SK-N-MC (cell line): ENCODE measurements at places on chromosomes 13 and 19.
A peak's percentile ranks its signal among the peaks of the same experiment; 100 is the strongest.

DNA sequence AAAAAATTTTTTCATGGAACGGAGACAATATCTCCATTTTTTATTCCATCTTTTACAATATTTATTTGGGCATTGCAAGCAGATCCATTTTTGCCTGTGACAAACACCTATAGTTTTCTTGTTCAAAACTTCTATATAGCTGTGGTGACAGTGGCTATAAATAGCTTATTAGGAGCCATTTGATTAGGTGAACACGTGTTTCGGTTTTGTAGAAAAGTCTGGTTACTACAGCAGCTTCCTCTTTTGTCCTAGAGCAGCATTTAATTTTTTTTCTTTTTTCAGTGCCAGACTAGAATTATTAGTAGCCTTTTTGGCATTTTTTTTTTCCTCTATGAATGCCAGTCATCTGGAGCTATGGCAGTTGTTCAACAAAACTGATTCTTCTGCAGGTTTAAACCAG is 123.5 kb downstream of the RXFP2 start:
- no peak for DNase-seq

DNA sequence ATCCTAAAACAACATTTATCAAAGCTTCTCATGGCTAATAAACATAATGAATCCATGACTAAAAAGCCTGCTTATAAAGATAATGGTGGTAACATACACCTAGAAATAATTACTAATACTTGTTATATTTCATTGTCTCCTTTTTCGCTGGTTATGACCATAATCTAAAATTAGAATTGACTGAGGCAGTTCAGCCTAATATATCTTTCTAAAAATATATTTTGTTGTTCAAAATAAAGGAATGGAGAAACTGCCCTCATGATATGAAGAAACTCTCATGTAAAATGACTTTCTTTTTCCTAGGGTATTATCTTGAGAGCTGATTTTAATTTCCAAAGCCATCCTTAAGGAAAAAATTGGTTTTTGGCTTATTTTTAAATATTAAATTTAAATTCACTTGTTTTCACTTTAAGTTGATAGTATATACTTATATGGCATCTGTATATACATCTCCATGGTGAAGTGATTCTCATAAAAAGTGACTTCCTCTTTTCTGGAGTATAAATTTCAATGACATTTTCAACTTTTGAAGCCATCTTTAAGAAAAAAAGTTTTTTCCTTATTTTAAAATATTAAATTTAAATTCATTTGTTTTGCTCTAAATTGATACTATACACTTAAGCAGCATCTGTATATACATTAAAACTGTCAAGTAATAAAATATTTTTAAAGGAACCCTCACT is 204.6 kb downstream of the VWA8 start:
- no peak for DNase-seq

- no peak for DNase-seq
Measured at GRCh38 chr13:39982745-39983144, 327.3 kb downstream of the COG6 start.

DNA sequence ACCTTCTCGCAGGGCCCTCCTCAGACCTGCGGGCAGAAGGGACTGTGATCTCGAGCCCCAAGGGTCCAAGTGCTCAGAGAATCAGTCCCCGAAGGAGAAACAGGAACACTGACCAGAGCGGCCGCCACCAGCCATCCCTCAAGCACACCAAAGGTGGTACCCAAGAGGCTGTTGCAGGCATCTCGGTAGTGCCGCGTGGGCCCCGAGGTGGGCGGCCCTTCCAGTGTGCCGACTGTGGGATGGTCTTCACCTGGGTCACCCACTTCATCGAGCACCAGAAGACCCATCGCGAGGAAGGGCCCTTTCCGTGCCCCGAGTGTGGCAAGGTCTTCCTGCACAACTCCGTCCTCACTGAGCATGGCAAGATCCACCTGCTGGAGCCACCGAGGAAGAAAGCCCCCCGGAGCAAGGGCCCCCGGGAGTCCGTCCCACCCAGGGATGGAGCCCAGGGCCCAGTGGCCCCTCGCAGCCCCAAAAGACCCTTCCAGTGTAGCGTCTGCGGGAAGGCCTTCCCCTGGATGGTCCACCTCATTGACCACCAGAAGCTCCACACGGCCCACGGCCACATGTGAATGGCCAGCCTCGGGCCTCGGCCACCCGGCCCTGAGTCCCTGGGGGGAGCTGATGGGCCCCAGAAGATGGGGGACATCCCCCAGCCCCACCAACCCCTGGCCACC is 5.5 kb upstream of the ZNF135 start:
- no peak for DNase-seq

- DNase-seq: no peak
Measured at GRCh38 chr13:97191142-97191541, 31.0 kb upstream of the MBNL2 start.

- no peak for DNase-seq
Measured at GRCh38 chr19:3577723-3578344, 5.1 kb downstream of the HMG20B start.

DNA sequence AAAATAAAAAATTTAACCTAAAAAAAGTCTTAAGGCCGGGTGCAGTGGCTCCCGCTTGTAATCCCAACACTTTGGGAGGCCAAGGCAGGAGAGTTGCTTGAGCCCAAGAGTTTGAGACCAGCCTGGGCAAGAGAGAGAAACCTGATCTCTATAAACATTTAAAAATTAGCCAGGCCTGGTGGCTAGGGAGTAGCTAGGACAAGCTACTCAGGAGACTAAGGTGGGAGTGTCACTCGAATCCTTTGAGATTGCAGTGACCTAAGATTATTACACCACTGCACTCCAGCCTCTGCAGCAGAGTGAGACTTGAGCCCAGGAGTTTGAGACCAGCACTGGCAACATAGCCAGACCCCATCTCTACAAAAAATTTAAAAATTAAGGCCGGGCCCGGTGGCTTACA is 1.1 kb downstream of the CCDC97 start:
- DNase-seq: no peak

DNA sequence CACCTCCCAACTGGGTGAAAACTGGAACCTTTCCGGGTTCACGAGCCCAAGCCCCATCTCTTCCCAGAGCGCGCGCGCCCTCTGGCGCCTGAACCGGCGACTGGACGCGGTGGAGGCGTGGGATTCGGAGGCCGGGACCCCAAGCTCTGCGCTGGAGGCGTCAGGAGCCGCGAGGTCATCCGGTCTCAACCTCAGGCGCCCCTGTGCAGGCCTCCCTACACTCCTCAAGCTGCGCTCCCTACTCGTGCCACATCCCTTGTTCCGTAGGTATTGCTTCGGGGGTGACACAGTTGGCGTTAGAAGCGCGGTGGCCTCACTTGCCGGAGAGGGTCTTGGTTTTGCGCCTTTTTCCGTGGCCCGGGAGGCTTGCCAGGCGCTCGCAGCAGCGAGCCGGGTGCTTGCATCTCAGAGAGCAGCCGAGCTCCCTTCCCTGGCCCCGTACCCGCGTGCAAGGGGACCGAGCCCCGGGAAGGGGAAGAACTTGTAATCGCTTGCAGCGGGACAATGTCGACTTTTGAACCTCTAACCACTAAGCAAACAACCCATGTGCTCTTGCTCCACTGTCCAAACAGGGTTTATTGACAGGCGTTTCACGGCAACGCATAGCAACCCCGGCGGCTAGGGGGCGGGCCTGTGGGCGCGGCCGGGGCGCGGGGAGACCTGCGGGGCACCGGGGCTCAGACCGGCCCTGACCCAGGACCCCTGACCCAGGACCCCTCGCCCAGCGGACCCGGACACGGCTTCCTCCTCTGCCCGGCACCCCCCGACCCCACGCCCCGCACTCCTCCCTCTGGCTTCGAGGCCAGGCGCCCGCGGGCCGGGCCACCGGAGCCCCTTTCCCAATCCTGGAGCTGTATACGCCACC is 8.5 kb downstream of the CDX2 start:
- no peak for DNase-seq

DNA sequence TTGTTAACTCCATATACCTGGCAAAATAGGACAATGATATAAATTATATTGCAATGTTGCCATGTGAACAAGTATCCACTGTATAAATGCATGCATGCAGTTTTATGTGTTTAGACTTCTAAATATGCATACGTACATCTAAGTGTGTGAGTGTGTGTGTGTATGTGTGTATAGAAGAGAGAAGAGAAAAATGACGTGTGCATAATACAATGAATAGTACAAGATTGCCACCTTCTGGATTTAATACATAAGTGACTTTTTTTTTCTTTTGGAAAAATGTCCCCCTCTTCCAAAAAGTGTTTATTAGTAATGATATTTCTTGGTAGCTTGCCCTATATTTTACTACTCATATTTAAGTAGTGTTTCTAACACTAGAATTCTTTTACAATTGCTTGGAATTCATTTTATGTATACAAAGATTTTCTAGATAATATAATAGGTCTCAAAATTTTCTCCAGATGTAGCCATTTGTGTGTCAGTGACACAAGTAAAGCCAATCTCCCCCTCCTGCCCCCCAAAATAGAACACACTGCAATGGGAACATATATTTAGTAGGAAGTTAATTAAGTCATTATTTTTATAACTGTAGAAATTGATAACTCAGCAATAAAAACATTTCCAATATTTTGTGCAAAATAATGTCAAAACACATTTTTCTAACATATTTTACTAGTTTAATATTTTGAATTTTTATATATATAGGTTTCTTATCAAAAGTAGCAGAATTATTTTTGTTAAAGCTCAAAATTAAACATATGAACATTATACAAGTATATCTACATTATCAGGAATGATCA is 783.3 kb upstream of the ATXN8OS start:
- peak; percentile 50 for DNase-seq

GRCh38 chr19:5018224-5019015 is 49.5 kb downstream of the KDM4B start:
- DNase-seq: no peak

GRCh38 chr13:110246530-110246929 is 60.4 kb downstream of the COL4A1 start:
- DNase-seq: no peak

- DNase-seq: no peak
Measured at GRCh38 chr13:31927219-31927653, 104.3 kb upstream of the FRY start.

DNA sequence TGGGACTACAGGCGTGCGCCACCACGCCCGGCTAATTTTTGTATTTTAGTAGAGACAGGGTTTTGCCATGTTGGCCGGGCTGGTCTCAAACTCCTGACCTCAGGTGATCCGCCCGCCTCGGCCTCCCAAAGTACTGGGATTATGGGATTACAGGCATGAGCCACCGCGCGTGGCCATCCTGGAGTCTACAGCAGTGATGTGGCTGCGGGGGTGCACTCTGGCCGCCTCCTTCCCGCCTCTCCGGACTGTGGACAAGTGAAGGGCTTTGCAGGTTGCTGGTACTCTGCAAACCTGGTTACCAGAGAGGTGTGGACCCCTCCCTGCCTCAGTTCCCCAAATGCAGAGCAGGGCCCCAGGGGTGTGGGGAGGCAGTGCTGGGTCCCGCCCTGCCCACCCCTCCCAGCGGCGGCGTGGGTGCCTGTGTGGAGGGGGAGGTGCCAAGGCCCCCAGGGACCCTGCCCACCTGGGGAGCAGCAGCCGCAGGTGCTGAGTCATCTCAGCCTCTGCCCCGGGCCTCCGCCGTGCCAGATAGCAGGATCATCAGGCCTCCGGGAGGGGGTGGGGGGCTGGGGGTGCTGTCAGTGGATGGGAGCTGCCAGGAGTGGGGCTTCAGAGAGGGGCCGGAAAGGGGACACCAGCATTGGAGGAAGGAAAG is 23.1 kb downstream of the ARID3A start:
- no peak for DNase-seq

DNA sequence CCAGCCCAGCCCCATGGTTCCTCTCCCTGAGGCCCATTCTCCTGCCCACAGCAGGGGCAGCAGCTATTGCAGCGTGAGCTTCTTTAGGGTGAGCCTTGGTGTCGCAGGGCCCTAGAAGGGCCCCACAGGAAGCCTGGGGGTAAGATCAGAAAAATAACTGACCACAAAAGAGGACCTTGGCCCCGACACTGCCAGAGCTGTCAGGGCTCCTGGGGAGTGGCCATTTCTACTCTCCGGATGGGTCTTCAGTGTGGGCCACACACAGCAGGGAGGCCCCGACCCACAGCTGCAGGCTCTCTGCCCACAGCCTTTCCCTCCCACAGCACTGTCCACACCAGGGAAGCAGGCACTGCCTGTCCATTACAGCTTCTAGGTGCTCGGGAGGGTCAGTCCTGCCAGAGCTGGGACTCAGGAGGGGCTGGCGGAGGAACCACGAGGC is 3.5 kb upstream of the SIGLEC8 start:
- no peak for DNase-seq

- DNase-seq: no peak
Measured at GRCh38 chr13:42099962-42100675, 51.7 kb downstream of the DGKH start.

- DNase-seq: no peak
Measured at GRCh38 chr13:97999653-98000052, 46.2 kb downstream of the IPO5 start.

- no peak for DNase-seq
Measured at GRCh38 chr19:41621226-41621625, 5.6 kb downstream of the CEACAM4 start.

DNA sequence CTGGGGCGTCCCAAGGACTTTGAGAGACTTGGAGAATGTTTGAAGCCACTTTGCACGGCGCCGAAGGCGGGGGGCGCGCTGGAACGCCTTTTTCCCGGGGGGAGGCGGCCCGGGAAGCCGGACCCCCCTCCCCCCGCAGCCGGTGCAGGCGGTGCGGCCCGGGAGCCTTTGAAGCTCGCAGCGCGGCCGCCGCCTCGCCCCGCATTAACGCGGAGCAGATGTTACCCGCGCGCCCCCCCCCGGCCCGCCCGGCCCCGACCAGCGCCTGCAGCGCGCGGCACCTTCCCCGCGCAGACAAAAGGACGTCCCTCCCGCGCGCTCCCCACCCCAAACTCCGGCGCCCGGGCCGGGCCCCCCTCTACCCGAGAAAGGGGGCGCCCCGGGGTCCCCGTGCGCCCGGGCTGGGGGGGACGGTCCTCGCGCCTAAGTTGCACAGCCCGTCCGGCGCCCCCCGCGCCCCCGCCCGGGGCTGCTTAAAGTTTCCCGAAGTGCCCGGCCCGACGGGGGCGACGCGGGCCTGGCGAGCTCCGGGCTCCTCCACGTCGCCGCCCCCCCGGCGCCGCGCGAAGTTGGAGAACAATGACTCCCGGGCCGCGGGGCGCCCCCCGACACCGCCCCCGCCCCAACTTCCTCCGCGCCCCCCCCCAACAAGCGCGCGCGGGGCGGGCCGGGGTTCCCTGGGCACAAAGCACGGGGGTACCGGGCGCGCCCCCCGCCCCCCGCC is 685 bp downstream of the TCF3 start:
- no peak for DNase-seq

- no peak for DNase-seq
Measured at GRCh38 chr19:58557221-58558065, 968 bp downstream of the UBE2M start.

DNA sequence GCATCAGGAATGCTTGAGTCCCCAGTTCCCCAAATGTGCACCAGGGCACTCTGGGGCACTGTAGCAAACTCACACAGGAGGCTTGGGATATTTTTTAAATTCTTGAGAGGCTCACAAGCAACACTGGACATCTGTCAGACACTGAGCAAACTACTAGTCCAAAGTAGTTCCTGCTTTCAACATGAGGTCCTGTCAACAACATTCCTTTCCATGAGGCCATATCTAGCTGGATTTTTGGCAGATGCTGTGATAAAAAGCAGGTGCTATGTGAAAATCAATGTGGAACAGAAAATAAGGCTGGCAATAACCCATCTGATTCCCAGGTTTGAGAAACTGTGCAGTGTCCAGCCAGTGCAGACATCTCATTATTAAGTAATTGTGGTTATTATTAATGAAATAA is 50.5 kb downstream of the STARD13 start:
- DNase-seq: no peak

GRCh38 chr13:76965759-76966421 is 17.6 kb downstream of the ACOD1 start:
- peak; percentile 80 for DNase-seq

GRCh38 chr13:98451676-98452470 is 125.0 kb downstream of the STK24 start:
- no peak for DNase-seq

GRCh38 chr19:21688464-21688863 is 78.9 kb downstream of the ZNF100 start:
- DNase-seq: no peak
